ENCODE measurements at places on chromosomes 12 and 14.
A peak's percentile ranks its signal among the peaks of the same experiment; 100 is the strongest.

GRCh38 chr14:22718091-22718490 is 48.4 kb upstream of the OXA1L start:
- no peaks in the 10 kb centered on the region for H3K36me3 ChIP-seq
- H3K27ac ChIP-seq = no peak overlapping the region
- no peaks in the 10 kb centered on the region for H3K4me1 ChIP-seq
- H3K27me3 ChIP-seq = peaks cover 2% of the 10 kb centered on the region

GRCh38 chr14:35201066-35201465 is 78.7 kb downstream of the PRORP start:
- no peak overlapping the region for H3K4me3 ChIP-seq
- peaks cover 5% of the 10 kb centered on the region for H3K4me1 ChIP-seq
- no peak overlapping the region for H3K27ac ChIP-seq

DNA sequence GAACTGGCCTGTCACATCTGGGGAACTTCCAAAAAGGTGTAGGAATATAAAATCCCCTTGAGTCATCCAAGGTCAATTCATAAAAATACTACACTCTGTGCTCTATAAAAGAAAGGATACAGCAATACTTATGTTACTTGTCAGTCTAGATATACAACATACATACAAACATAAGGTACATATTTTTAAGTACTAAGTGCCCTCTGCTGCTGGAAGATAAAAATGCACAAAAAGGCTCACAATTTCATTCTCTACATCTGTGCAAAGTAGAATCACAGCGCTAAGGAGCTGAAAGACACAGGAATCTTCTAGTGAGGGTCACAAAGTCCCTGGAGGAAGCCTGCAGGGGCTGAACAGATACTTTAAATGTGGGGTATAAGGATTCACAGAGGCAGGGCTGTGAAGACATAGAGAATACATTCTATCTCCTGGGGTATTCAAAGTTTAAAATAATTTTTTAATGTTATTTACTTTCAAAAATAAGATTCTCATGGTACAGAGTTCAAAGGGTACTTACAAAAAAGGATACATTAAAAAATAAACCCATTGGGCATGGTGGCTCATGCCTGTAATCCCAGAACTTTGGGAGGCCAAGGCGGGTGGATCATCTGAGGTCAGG is 10.2 kb upstream of the GOLGA5 start:
- no peak overlapping the region for H3K4me3 ChIP-seq
- peak; percentile 75 for DNase-seq
- peaks cover 10% of the 10 kb centered on the region for H3K4me1 ChIP-seq
- no peak overlapping the region for H3K27ac ChIP-seq

- no peaks in the 10 kb centered on the region for H3K36me3 ChIP-seq
- H3K4me1 ChIP-seq = no peaks in the 10 kb centered on the region
- DNase-seq = no peak
- no peak overlapping the region for H3K27ac ChIP-seq
- H3K4me3 ChIP-seq = no peak overlapping the region
These were observed 44.8 kb upstream of the GUCY2C start for GRCh38 chr12:14741153-14741552.

GRCh38 chr12:90945070-90945649 is 9.8 kb downstream of the CCER1 start:
- H3K36me3 ChIP-seq = no peaks in the 10 kb centered on the region
- no peak overlapping the region for H3K4me3 ChIP-seq
- H3K27me3 ChIP-seq = no peaks in the 10 kb centered on the region
- H3K27ac ChIP-seq = no peak overlapping the region
- H3K4me1 ChIP-seq = no peaks in the 10 kb centered on the region

- no peak overlapping the region for H3K27ac ChIP-seq
- H3K27me3 ChIP-seq = no peaks in the 10 kb centered on the region
- no peaks in the 10 kb centered on the region for H3K36me3 ChIP-seq
- H3K4me1 ChIP-seq = no peaks in the 10 kb centered on the region
- DNase-seq = no peak
These were observed 27.2 kb upstream of the PTPRB start for GRCh38 chr12:70664465-70664881.

DNA sequence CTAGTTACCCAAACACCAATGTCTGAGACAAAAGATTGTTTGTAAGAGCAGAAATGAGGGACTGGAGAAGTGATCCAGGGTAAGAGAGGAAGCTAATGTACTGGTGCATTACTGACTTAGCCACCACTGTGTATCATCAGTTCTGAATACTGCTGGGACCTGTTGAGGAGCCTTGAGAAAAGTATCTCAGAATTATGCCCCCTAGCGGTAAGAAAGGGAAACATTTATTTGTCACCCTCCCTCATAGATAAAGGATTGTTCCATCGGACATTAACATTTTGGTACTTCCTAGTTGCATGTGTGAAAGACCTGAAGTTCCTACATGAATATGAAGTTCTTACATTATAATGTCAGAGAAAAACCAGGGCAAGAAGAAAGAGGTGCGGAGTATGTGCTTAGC is 612.5 kb downstream of the FSCB start:
- no peaks in the 10 kb centered on the region for H3K36me3 ChIP-seq
- H3K27me3 ChIP-seq = no peaks in the 10 kb centered on the region
- no peak overlapping the region for H3K4me3 ChIP-seq
- peak; percentile 0 for DNase-seq
- no peaks in the 10 kb centered on the region for H3K4me1 ChIP-seq

DNA sequence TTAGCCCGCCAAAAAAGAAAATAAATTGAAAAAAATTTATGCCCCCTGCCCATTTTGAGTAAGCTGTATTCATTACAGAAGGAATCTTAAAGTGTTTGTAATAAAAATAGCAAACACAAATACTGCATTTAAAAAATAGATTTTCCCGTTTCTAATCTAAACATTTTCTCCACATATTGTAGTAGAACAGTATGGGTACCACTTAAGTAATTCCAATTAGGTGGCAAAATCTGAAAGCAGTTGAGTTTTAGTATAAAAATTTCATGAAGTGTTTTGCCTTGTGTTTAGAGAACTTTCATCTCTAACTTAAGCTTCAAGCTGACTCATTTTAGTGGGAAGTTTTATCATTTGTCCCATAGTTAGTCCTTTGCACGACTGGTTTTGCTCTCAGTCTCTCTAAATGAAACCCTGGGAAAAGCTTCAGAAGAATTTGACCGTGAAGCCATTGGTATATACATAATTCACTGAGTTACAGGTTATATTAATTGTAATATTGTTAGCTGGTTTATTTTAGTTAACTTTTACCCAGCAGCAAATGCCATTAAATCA is 214.6 kb downstream of the ERC1 start:
- peaks cover 1% of the 10 kb centered on the region for H3K4me1 ChIP-seq
- H3K4me3 ChIP-seq = no peak overlapping the region
- peak; percentile 54 for DNase-seq
- no peaks in the 10 kb centered on the region for H3K36me3 ChIP-seq
- no peak overlapping the region for H3K27ac ChIP-seq

GRCh38 chr12:65781681-65782269 is 42.5 kb upstream of the HMGA2 start:
- no peak overlapping the region for H3K27ac ChIP-seq
- no peak for DNase-seq
- H3K4me3 ChIP-seq = no peak overlapping the region
- H3K4me1 ChIP-seq = no peaks in the 10 kb centered on the region

DNA sequence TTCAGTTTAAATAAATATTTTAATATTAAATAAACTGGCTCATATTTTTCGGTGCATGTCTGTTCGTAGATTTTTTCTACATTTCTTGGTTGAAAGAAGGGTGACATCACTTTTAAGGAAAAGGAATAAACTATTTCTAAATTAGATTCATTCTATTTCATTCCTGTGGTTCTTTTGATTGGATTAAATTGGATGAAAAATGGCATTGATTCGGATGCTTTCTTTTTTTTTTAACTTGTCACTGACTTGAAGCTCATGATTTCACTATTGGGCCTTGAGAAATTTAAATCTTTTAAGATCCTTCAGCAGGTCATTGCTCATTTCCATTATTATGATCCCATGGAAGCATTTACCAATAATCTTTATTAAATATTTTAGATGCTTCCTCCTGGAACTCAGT is 113.1 kb upstream of the RASSF8 start:
- H3K4me1 ChIP-seq = peaks cover 3% of the 10 kb centered on the region
- no peak overlapping the region for H3K27ac ChIP-seq
- no peak overlapping the region for H3K4me3 ChIP-seq
- H3K36me3 ChIP-seq = no peaks in the 10 kb centered on the region

DNA sequence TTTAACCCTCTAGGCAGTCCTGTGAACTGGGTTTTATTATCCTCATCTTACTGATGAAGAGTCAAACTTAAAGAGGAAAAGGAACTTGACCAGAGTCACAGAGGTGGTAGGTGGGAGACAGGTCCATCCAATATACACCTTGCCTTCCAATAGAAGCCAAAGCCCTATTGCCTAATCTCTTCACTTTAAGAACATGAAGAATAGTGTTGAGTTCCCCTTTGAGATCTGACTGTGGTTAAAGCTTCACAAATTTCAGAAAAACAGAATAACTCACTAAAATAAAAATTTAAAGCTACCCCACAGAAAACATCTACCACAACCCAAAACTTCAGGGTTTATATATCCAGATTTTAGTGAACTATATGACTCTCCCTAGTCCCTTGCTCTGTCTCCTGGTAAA is 115.4 kb downstream of the ETV6 start:
- peaks cover 38% of the 10 kb centered on the region for H3K4me1 ChIP-seq
- no peaks in the 10 kb centered on the region for H3K36me3 ChIP-seq
- H3K27ac ChIP-seq = peak overlapping the region; percentile 62
- H3K4me3 ChIP-seq = no peak overlapping the region
- H3K27me3 ChIP-seq = no peaks in the 10 kb centered on the region
- no peak for DNase-seq

GRCh38 chr14:52791223-52792096 is at the start of gene GNPNAT1:
Gene GNPNAT1, minus strand, starts transcription at chr14:52791607. Its CDS starts 6,957 bp downstream, at chr14:52784650.
- H3K27me3 ChIP-seq = no peaks in the 10 kb centered on the region
- H3K4me3 ChIP-seq = peak within 1 kb of the TSS; percentile 79
- H3K27ac ChIP-seq = peak within 1 kb of the TSS; percentile 99
- no peaks in the 10 kb centered on the region for H3K4me1 ChIP-seq
- DNase-seq = peak; percentile 91

DNA sequence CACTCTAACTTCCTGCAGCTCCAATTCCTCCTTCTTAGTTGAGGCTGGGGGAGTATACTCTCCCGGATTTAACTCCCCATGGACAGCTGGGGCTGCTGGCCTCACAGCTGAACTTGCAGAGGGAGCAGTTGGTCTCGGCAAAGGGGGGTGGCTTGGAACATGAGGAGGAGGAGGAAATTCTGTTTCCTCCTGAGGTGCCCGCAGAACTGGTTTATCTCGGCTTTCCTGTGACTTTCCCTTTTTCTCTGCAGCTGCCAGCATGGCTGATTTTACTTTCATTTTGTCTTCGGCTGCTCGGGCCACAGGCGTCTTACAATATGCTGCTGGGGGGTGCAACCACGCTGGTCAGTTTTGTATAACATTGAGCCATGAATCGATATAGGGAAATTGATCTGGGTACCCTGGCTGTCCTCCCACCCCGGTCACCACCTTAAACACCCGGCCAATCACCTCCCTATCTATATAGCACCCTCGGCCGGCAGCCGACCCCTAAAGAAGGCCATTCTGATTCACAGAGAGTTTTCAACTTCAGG is 1317.6 kb downstream of the TMEM121 start:
- no peaks in the 10 kb centered on the region for H3K4me1 ChIP-seq
- H3K4me3 ChIP-seq = no peak overlapping the region
- DNase-seq = no peak
- H3K36me3 ChIP-seq = no peaks in the 10 kb centered on the region
- H3K27ac ChIP-seq = no peak overlapping the region
- no peaks in the 10 kb centered on the region for H3K27me3 ChIP-seq

DNA sequence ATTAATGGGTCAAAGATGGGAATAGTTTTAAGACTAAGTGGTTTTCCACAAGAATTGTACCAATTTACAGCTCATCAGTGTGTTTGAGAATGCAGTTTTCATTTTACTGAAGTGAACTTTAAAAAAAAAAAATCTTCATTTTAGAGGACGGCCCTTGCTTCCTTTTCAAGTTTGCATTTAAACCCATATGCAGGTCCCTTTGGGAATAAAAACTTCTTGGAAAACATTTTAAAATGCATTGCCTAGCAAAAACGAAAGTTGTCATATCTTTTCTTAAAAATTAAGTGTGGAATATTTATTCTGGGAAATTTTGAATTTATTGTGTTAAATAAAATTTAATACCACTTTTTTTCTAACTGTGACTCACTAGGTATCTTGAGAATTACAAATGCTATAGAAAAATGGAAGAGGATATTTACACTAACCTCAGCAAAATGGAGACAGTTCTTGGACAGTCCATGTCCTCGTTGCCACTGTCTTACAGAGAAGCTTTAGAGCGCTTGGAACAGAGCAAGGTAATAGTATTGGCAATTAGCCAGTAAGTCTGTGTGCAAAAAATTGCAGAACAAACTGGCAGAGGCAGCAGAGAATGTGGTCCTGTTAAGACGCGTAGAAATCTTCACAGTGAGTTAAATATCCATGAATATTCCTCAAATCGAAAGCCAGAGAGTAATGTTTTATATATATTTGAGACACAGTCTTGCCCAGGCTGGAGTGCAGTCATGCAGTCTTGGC is 209.7 kb downstream of the SYNE2 start:
- H3K4me1 ChIP-seq = no peaks in the 10 kb centered on the region
- DNase-seq = no peak
- H3K4me3 ChIP-seq = no peak overlapping the region
- H3K27me3 ChIP-seq = no peaks in the 10 kb centered on the region
- no peaks in the 10 kb centered on the region for H3K36me3 ChIP-seq
- H3K27ac ChIP-seq = no peak overlapping the region

- H3K27me3 ChIP-seq = no peaks in the 10 kb centered on the region
- H3K27ac ChIP-seq = no peak overlapping the region
- DNase-seq = no peak
- H3K4me3 ChIP-seq = no peak overlapping the region
These were observed 5.7 kb upstream of the MIA2 start for GRCh38 chr14:39228044-39228443.

- peak; percentile 95 for DNase-seq
- peak overlapping the region; percentile 82 for H3K27ac ChIP-seq
- H3K27me3 ChIP-seq = no peaks in the 10 kb centered on the region
- H3K4me3 ChIP-seq = peak overlapping the region; percentile 13
These were observed 239.0 kb upstream of the ATP2B1 start for GRCh38 chr12:89947437-89948270.

DNA sequence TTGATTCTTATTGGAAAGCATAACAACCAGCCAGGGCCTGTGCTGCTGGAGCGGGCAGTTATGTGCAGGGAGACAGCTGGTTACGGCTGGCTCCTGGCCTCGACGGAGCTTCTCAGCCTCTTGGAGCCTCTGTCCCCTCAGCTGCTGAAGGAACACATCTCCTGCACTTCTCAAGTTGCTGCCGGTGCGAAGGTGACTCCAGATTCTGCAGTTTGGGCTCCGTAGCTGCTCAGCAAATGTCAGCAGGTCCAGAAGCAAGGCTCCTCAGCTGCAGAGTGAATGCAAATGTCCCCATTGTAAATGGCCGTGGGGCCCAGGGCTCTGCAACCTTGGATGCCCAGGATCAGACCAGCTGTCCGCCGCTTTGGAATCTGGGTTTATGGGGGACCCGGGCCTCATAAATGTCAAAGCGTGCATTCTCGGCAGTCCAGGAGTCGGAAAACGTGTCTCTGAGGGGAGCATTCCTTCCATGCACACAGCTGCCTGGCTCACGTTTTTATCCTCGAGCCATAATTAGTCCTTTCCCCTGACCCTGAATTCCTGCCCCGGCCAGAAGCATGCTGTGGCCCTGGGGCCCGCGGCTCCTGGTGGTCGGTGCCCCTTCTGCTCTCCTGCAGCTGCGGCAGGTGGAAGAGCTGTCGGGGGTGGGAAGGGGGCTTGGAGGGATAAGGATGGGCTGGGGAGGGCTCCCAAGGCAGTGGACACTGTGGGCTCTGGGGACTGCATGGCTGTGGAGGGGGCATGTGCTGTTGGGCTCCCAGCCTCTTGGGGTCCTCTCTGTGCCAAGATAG is 106.0 kb downstream of the KIF26A start:
- no peaks in the 10 kb centered on the region for H3K27me3 ChIP-seq
- no peak for DNase-seq
- H3K36me3 ChIP-seq = no peaks in the 10 kb centered on the region
- H3K4me3 ChIP-seq = no peak overlapping the region

- DNase-seq = no peak
- H3K36me3 ChIP-seq = no peaks in the 10 kb centered on the region
- H3K27ac ChIP-seq = no peak overlapping the region
These were observed 97.3 kb upstream of the ALX1 start for GRCh38 chr12:85182699-85183098.

Measured in IMR-90 (cell line).